ENCODE measurements at places on chromosomes 1 and 21.

GRCh38 chr1:921011-921837 lies 2.5 kb upstream of the SAMD11 start:
- DNase-seq, result no peak

- DNase-seq, result no peak
These were observed 58.8 kb upstream of the AJAP1 start for GRCh38 chr1:4595341-4596225.

DNA sequence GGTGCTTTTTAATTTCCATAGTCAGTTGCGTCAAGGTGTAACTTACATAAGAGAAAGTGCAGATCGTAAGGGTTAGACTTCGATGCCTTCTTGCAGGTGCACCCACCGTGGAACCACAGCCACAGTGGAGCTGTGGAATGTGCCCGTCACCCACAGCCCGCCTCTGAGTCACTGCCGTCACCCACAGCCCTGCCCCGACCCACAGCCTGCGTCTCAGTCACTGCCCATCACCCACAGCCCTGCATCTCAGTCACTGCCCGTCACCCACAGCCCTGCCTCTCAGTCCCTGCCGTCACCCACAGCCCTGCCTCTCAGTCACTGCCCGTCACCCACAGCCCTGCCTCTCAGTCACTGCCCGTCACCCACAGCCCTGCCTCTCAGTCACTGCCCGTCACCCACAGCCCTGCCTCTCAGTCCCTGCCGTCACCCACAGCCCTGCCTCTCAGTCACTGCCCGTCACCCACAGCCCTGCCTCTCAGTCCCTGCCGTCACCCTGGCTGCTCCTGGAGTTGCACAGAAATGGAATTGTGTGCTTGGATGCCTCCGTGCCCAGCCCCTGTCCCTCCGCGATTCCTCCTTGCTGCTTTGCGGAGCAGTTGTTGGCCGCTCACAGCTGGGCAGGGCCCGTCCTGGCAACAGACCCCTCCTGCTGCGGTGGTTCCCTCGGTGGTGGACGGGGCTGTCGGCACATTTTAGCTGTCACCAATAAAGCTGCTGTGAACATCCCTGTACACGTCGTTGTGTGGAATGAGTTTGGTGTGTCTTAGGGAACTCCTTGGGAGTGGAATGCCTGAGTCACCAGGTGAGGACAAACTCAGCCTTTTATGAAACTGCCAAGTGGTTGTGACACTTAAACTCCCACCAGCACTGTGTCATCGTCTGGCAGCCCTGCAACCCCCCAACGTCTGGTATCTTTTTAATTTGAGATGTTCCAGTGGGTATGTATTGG lies 44.9 kb upstream of the COL6A2 start:
- DNase-seq, result no peak

DNA sequence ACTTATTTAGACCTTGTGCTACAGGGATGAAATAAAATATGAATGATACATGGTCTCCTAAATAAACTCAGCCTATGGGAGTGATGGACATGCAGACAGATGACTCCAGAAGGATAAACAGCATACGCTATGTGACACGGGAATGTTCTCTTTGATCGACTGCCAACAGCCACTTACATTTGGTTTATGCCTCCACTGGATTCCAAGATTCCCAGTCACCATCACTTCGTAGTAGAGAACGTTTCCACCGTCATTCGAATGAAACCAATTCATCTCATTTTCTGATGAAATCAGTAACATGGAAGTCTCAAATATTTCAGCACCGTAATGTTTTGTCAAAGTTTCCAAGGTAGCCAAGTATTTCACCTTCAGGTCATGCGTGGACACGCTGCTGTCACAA lies 99.7 kb downstream of the JAK1 start:
- DNase-seq, result no peak

GRCh38 chr21:38134084-38134873 lies 122.5 kb upstream of the KCNJ15 start:
- DNase-seq, result no peak

GRCh38 chr1:245956225-245956624 lies 550.9 kb downstream of the SMYD3 start:
- no peak for DNase-seq

- no peak for DNase-seq
These were observed 16.2 kb downstream of the TTC39A start for GRCh38 chr1:51313961-51314777.

DNA sequence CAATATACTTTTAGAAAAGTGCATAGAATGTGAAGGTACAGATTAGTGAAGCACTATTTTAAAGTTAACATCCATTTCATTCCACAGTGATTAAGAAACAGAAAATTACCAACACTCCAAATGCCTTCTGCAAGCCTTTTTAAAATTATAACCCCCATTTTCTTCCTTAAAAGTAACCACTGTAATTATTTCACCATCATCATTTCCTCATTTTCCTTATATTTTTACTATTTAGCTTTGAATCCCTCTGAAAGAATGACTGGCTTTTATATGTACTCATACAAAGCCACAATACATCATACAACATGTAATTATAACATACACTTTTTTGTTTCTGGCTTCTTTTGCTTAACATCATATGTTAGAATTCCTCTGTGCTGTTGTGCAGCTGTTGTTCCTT lies 6.5 kb upstream of the NEGR1 start:
- no peak for DNase-seq

GRCh38 chr1:226652613-226653012 lies 86.5 kb downstream of the ITPKB start:
- DNase-seq, result no peak

DNA sequence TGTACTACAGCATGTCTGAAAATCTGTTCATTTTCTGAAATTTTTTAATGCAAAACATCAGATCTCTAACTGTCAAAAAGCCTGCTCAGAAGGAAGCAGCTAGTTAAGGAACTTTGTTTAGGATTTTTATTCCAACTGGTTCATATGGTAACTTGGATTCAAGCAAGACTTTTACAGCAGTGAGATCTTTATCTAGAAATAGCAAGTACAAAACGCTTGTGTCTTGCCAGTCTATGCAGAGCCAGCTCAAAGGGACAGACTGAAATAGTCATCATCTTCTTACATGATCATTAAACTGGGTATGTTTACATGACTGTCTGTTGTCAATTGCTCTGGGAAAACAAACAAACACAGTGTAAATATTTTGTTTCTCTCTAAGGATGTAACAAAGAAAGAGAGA lies 37.6 kb downstream of the DDAH1 start:
- no peak for DNase-seq

GRCh38 chr1:9374748-9375341 lies 82.2 kb downstream of the SPSB1 start:
- DNase-seq, result no peak

- no peak for DNase-seq
These were observed 187.7 kb downstream of the KAZN start for GRCh38 chr1:14786109-14786675.

- no peak for DNase-seq
These were observed 1.5 kb downstream of the TRIM62 start for GRCh38 chr1:33180226-33180910.

DNA sequence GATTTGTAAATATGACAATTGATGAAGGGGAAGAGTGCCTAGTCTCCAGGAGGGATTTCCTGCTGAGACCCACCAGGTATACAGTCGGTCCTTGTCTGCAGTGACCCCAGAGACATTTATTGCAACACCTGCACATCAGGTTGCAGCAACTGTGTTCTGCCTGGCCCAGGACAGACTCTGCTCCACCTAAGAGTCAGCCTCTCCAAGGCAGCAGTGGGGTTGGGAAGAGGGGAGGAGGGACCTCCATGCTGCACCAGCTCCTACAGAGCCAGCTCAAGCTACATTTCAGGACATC lies 120.4 kb upstream of the IRF2BP2 start:
- DNase-seq, result no peak

- no peak for DNase-seq
These were observed 9.5 kb downstream of the ATP1B1 start for GRCh38 chr1:169115891-169116585.

GRCh38 chr1:17293681-17294425 lies 14.1 kb upstream of the PADI4 start:
- DNase-seq, result no peak

DNA sequence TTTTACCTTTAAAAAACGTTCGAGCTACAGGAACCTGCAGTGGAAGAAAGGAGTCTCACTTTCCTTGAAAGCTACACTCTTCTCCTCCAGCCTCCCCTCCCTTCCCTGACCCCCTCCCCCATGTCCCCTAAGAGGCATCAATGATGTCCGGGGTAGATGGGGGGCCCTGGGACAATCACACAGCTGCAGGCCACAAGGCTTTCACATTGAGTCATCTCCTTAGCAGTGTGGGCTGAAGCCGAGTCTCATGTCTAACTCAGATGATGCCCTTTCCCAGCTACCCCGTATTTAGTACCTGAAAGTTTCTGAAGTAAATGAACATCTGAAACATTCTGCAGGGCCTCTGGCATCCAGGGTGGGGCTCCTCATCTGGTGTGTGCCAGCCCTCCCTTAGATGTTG lies 6.3 kb upstream of the GPR25 start:
- no peak for DNase-seq

GRCh38 chr1:228998179-228998578 lies 262.9 kb downstream of the RHOU start:
- no peak for DNase-seq
